Immature natural killer cell (primary cell): ENCODE measurements at places on chromosomes 12 and 14. TPM values are rescaled to one million over a fixed set of nuclear protein-coding genes. Genes with fewer than 3 reads are reported as not detected.
A peak's percentile ranks its signal among the peaks of the same experiment; 100 is the strongest.

GRCh38 chr12:4448943-4449850 is 3.6 kb upstream of the FGF6 start:
- DNase-seq = no peak

DNA sequence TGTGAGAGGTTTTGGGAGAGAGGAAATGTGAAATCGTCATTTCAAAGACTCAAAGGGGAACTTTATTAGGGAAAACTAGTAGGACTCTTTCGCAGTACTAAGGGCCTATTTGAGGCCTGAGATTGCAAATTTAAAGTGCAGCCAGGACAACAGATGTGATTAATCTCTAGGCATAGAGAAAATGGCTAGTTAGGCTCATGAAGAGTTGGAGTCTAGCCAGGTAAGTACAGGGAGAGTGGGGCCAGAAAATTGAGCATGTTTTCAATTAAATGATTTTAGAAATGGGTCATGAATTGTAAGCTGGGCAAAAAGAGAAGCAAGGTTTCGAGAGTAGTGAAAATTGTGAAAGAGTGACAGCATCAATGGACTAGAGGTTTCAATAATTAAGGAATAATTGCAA is 91.9 kb upstream of the LMNTD1 start:
- DNase-seq = no peak

- peak; percentile 73 for DNase-seq
These were observed 16.7 kb downstream of the KMT2D start for GRCh38 chr12:49043856-49044258.

DNA sequence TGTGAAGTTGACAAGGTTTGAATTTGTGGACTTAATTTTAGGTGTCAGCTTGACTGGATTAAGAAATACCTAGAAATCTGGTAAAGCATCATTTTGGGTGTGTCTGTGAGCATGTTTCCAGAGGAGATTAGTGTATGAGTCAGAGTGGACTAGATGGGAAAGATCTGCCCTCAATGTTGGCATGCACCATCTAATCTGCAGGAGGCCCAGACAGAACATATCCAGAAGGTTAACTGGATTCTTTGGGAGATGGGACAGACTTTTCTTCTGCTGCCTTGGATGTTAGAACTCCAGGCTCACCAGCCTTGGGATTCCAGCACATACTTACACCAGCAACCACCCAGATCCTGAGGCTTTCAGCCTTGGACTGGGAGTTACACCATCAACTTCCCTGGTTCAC is 14.1 kb downstream of the SGPP1 start:
- no peak for DNase-seq

- no peak for DNase-seq
These were observed 16.4 kb upstream of the PUS1 start for GRCh38 chr12:131912518-131913274.

GRCh38 chr14:59419303-59419702 is 45.9 kb downstream of the GPR135 start:
- no peak for DNase-seq

DNA sequence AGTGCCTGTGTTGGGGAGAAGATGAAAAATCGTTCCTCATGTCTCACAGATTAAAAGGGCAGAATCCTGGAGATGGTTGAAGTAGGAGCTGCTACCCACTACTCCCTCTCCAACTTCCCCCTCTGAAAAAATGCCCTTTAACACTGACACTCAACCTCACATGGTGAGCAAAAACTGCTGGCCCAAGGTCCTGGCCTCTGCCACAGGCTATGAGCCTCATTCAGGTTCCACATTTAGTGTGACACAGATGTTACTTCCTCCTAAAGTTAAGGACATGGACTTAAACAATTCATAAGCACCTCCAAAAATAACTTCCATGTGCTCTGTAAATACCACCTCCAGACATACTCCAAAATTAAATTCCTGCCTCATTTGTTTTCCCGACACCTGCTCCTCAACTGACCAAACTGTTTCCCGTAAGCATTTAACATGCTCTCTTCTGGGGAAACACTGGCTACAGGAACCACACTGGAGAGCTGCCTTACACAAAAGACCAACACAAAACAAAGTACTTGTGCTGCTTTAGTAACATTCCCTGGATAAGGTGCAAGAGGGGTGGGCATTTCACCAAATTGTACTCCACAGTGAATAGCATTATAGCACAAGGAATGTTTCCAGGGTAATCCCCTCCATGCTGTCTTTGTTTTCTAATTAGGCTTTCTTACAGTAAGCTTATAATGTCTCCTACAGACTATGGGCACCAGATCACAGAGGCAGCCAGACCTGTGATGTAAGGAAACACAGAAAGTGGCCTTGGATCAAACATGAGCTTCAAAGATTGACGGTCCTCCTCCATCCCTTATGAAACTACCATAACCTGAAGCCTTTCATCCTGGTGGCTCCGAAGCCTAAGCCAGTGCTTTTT is 57.0 kb downstream of the PHLDA1 start:
- DNase-seq = no peak

GRCh38 chr12:31950088-31950487 is 9.1 kb upstream of the RESF1 start:
- DNase-seq = no peak

- no peak for DNase-seq
These were observed 707.7 kb upstream of the NOVA1 start for GRCh38 chr14:27305441-27305945.

DNA sequence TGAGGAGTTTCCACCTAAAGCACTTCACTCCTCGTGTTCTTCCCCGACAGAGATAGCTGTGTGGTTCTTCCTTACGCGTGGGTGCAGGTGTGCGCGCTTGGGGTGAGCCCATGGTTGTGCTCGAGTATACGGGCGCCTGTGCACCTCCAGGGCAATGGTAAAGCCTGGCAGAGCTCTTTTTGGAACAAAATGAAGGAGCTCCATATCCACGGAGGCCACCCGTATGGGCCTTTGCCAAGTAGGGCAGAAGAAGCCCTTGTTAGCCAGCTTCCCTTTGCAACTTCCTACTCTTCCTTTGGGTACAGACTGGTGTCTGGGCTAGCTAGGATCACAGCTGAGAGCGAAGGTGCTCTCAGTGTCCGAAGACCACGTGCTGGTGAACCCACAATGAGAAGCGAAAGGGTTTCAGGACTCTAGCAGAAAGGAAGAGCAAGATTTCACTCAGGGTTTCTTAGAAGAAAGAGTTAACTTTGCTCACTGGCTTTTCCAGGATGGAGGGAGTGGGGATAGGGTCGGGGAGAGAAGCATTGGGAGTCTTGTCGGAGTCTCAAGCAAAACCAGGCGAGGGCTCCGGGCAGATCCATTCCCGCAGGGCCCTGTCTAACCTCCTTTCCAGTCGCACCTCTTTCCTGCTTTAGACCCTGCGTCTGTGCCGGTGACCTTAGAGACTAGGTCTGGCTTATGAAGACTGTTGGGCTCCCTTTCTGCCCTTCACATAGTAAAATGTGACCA is 960 bp upstream of the LRFN5 start:
- no peak for DNase-seq

- no peak for DNase-seq
These were observed 96.1 kb downstream of the ZFC3H1 start for GRCh38 chr12:71567537-71567936.

GRCh38 chr14:99841436-99842071 is 48.3 kb downstream of the EML1 start:
- DNase-seq = no peak

GRCh38 chr14:51460011-51460410 is 191.7 kb upstream of the FRMD6 start:
- no peak for DNase-seq

DNA sequence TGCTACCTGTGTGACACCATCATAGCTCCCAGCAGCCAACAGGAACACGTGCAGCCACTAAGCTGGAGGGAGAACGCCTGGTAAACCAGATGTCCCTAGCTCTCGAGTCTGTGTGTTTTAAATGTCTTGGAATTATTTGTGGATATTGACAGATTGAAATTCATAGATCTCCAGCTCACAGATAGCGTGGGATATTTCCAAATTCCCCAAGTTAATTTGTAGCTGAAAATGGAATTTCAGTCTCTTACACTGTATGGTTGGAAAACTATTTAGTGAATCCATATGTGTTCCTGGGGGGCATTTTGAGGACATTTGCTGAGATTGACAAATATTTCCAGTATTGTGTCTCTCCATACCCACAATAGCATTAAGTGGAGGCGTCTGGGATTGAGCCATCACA is 618.6 kb upstream of the TMEM132C start:
- DNase-seq = no peak

GRCh38 chr12:4089956-4090355 is 183.6 kb upstream of the CCND2 start:
- no peak for DNase-seq

- no peak for DNase-seq
These were observed 20.0 kb downstream of the SCAF11 start for GRCh38 chr12:45970391-45970790.

The ST8SIA1 gene
- polyA plus RNA-seq = not detected

The FIGNL2 gene
- 0.07 TPM for polyA plus RNA-seq

The APOF gene
- not detected for polyA plus RNA-seq

The MAP1LC3B2 gene
- 9.8 TPM for polyA plus RNA-seq

The LMO3 gene
- not detected for polyA plus RNA-seq

The LALBA gene
- polyA plus RNA-seq = not detected

The DBX2 gene
- not detected for polyA plus RNA-seq

The OTX2 gene
- polyA plus RNA-seq = not detected

The TAS2R42 gene
- polyA plus RNA-seq = not detected

The CERS5 gene
- polyA plus RNA-seq = 64.0 TPM

The CLEC9A gene
- 0.99 TPM for polyA plus RNA-seq
